ENCODE measurements at places on chromosomes 4 and X.
A peak's percentile ranks its signal among the peaks of the same experiment; 100 is the strongest.

GRCh38 chr4:26943391-26943790 is 82.8 kb downstream of the STIM2 start:
- H3K4me3 ChIP-seq, result no peak overlapping the region
- DNase-seq, result no peak
- peaks cover 62% of the 10 kb centered on the region for H3K4me1 ChIP-seq
- H3K36me3 ChIP-seq, result peaks cover 18% of the 10 kb centered on the region

- DNase-seq, result peak; percentile 5
- no peaks in the 10 kb centered on the region for H3K4me1 ChIP-seq
- no peak overlapping the region for H3K4me3 ChIP-seq
- peaks cover 3% of the 10 kb centered on the region for H3K27me3 ChIP-seq
- H3K36me3 ChIP-seq, result no peaks in the 10 kb centered on the region
- no peak overlapping the region for H3K27ac ChIP-seq
Measured at GRCh38 chr4:3463556-3464348, 646 bp downstream of the DOK7 start.

DNA sequence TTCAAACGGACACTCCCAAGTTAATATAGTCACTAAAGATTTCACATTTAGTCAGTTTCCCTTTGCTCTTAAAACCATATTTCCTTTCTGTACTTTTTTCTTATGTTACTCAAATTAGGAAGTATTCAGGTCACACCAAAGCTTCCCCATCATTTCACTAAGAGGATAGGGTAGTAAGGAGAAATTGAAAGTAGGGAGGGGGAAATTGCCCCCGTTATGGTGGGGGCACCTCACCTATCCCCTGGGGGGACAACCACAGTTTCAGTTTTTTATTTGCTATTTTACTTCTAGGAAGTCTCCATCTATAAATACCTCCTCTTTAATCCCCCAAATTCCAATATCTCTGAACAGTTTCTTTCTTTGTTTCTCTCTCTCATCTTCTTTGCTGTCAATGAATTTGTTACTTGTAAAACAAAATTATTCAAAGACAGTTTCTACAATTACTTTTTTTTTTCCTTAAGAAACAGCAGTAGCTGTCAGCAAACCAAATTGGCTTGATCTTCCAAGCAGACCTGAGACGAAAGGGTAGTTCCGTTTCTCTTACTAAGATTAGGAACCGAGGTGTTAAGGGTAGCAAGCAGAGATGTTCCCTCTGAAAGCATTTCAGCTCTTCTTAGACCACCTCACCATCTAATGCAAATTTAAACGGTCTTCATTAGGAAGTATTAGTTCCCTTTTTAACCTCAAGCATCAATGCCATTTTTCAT is 160.2 kb upstream of the KLF3 start:
- H3K27ac ChIP-seq, result no peak overlapping the region
- no peaks in the 10 kb centered on the region for H3K36me3 ChIP-seq
- DNase-seq, result no peak
- H3K4me3 ChIP-seq, result no peak overlapping the region

GRCh38 chr4:88445252-88445651 is 11.7 kb upstream of the HERC5 start:
- H3K4me3 ChIP-seq, result no peak overlapping the region
- DNase-seq, result no peak
- no peaks in the 10 kb centered on the region for H3K4me1 ChIP-seq
- peaks cover 6% of the 10 kb centered on the region for H3K36me3 ChIP-seq

- H3K4me3 ChIP-seq, result no peak overlapping the region
- no peaks in the 10 kb centered on the region for H3K36me3 ChIP-seq
- no peak overlapping the region for H3K27ac ChIP-seq
- no peaks in the 10 kb centered on the region for H3K4me1 ChIP-seq
- no peak for DNase-seq
Measured at GRCh38 chr4:60938621-60939020, 261.5 kb upstream of the ADGRL3 start.

- H3K4me3 ChIP-seq, result no peak overlapping the region
- H3K27me3 ChIP-seq, result peaks cover 2% of the 10 kb centered on the region
- no peak overlapping the region for H3K27ac ChIP-seq
- DNase-seq, result no peak
- H3K36me3 ChIP-seq, result no peaks in the 10 kb centered on the region
Measured at GRCh38 chr4:119050527-119051090, 85.0 kb upstream of the MYOZ2 start.

DNA sequence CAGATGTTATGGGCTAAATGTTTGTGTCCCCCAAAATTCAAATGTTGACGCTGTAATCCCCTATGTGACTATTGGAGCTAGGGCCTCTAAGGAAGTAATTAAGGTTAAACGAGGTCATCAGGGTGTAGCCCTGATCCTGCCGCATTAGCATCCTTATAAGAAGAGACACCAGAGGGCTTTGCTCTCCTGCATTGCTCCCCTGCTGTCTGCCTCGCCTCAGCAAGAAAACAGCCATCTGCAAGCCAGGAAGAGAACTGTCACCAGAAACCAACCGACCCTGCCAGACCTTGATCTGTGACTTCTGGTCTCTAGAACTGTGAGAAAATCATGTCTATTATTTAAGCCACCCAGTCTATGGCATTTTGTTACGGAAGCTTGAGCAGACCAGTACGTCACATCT is 331.9 kb downstream of the DCTD start:
- no peak overlapping the region for H3K4me3 ChIP-seq
- H3K27ac ChIP-seq, result no peak overlapping the region
- H3K27me3 ChIP-seq, result peaks cover 13% of the 10 kb centered on the region
- no peak for DNase-seq

DNA sequence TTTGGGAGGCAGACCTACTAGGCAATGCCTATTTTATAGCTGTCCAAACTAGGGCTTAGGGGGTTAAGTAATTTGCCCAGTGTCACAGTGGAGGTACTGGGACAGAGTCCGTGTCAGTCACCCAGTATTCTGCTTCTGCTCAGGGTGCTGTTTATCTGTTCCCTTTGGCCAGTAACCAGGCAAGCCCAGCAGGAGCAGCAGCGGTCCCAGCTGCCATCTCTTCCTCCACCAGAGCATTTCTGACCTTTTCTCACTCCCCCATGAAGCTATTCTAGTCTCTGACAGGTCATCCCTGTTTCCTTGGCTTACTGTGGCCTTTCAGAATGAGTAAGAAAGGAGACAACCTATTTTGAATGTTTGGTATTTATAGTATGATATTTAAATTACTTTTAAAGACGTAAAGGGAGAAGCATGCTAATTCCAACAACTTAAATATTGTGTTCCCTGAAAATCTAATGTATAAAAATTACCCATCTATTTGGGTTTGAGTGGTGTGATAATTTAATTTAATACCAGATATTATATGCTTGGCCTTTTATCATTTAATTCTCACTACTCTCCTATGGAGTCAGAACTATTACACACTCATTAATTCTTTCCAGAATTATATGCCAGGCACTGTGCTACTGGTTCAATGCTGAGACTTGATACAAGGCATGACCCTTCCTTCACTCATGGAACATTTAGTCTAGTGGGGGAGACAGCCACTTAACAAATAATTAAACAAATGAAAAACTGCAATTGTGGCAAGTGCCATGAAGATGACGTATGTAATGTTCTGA is 60.6 kb downstream of the RPS6KA3 start:
- peaks cover 18% of the 10 kb centered on the region for H3K4me1 ChIP-seq
- peak overlapping the region; percentile 53 for H3K27ac ChIP-seq
- no peak overlapping the region for H3K4me3 ChIP-seq
- no peak for DNase-seq

All from naive thymus-derived CD8-positive, alpha-beta T cell (primary cell).